ENCODE measurements at places on chromosomes 13 and 19.

DNA sequence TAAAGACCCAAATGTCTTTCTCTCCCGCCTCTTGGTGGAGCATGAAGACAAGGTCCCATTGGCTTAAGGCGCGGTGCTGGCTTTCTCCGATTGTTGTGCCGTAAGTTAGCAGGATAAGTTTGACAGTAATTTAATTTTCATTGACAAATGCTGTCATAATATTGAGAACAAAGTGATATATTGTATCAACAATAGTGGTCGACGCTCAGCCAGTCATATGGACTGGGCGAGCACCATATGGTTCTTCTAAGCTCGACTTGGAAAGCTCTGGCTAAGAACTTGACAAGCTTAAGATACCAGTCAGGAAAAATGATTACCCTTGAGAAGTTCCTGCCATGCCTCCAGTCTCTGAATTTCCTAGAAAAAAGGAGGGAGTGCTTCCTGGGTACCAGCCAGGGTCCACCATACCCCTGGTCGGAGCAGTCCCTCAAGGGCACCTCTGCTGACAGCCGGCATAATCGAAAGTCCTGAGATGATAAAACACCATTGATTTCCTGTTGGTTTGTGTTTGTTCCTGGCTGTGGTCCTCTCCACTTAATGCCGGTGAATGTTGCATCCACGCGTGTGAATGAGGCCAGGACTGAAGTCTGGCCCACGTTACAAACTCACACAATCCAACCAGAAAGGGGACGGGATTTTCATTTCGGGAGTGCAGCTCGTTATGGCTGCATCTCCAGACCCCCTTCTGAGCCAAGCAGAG is 262.1 kb downstream of the ZNF536 start:
- DNase-seq, result no peak

DNA sequence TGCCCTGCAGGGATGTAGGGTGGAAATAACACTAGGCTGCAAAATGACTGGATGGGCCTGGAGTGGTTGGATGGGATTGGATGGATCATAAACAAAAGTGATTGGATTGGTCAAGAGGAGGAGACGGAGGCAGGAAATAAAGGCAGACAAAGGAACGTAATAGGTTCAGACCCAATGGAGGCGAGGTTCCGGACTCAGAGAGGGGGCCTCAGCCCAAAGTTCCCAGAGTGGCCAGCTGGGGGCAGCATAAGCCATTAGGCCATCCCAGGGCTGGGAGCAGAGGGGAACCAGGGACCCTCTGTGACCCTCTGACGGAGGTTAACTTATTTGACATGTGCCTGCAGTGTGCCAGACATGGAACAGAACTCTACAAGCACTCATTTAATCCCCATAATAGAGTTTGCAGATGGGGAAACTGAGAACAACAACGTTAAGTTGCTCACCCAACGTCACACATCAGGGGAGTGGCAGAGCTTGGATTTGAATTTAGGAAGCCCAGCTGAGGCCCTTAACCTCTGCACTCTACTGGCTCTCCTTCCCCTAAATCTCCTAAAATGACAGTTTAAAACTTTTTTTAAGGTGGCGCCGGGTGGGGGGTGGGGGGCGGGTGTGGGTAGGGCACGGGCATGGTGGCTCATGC is 15.3 kb upstream of the MAP1S start:
- DNase-seq, result no peak

- DNase-seq, result no peak
These were observed 338.6 kb downstream of the FGF9 start for GRCh38 chr13:22009500-22009899.

DNA sequence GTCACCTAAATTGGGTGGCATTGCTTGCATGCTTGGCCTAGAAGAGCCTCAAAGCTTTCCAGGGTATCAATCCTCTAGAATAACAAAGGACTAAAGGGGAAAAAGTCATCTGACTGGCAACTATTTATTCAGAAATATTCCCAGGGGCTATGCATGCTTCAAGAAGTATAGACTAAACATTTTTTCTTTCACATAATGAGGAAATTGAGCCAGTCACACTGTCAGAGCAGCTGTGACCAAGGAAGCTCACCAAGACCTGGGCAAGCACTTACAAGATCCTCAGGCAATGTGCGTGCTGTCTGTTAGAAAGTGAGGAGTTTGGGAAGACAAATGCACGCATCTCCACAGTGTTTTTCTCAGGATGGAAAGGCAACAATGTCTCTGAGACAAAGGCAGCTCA is 747.2 kb downstream of the DIAPH3 start:
- no peak for DNase-seq

- no peak for DNase-seq
These were observed 1074.3 kb upstream of the PCDH9 start for GRCh38 chr13:68304286-68304893.

DNA sequence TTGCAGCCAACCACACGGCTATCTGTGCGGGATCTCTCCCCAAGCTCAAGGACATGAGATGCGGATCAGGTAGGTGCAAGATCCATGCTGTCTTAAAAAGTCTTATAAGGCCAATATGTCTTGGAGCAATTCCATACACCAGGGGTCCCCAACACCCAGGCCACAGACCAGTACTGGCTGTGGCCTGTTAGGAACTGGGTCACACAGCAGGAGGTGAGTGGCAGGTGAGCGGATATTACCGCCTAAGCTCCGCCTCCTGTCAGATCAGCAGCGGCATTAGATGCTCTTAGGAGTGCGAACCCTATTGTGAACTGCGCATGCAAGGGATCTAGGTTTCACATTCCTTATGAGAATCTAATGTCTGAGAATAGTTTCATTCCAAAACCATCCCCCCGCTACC is 68.8 kb upstream of the ZNF599 start:
- DNase-seq, result no peak

- no peak for DNase-seq
These were observed 8.4 kb downstream of the FAM124A start for GRCh38 chr13:51230477-51231105.

- DNase-seq, result no peak
These were observed 3.3 kb downstream of the GPI start for GRCh38 chr19:34368338-34368737.

DNA sequence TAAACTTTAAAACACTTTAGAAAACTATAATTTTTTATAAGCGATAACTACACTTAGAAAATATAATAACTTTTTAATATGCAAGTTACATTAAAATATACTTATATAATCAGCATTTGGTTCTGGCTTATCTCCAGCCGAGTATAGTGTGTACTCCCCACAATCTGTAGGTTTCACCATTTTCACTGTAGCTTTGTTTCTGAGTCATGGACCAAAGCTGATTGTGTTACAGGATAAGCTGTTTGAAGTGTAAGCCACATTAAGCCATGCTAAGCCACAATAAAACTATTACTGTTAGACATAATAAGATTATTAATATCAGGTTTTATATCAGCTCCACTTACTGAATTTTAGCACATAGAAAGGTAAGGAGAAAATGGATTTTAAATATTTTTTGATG is 43.8 kb downstream of the CCDC122 start:
- DNase-seq, result no peak

DNA sequence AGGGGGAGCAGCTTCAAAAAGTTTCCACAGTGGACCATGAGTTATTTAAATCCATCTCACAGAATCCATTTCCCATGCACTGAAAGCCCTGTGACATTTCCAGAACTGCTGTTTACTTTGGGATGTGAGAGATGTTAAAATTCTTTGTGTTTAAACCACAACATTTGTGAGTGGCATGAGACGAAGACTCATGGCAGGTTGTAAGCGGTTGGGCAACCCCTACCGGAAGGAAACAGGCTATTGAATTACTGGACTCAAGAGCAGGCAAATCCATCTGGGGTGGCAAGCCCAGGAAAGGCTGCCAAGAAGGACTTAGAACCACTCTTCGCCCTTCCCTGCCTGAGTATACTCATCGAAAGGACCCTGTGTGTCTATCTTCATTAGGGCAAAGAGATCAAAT is 22.3 kb upstream of the CLDN10 start:
- DNase-seq, result no peak

DNA sequence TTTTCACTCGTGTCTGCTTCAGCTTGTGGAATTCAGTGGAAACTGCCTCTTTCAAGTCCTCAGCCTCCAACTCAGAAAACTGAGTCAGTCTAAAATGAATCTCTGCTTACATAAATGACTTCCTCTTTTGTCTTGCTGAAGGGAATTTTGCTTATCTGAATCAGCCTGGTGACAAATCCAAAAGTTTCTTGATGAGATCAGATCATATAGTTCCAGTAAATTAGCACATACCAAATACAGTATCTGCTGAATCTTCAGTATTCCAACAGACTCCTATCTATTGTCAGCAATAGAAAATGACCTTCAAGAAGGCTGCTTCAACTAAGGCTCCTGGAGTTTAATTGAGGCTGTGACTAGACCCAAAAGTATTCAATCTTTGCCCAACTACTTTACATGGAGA is 290.0 kb downstream of the MZT1 start:
- no peak for DNase-seq

DNA sequence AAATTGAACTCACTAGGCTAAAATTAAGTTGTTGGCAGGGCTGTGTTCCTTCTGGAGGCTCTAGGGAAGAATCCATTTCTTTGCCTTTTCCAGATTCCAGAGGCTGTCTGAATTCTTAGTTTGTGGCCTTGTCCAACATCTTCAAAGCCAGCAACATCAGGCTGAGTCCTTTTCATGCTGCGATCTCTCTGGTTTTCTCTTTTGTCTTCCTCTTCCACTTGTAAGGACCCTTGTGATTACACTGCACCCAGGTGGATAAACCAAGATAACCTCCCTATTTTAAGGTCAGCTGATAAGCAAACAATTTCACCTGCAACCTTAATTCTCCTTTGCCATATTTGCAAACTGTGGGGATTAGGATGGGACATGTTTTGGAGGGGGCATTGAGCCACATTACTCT is 11.5 kb downstream of the UTP14C start:
- no peak for DNase-seq

GRCh38 chr19:39110263-39110967 is 15.2 kb upstream of the PAK4 start:
- no peak for DNase-seq

- DNase-seq, result no peak
These were observed 6.4 kb upstream of the ZNF333 start for GRCh38 chr19:14683439-14683838.

GRCh38 chr19:8850488-8850887 is 18.3 kb downstream of the MBD3L1 start:
- DNase-seq, result no peak

DNA sequence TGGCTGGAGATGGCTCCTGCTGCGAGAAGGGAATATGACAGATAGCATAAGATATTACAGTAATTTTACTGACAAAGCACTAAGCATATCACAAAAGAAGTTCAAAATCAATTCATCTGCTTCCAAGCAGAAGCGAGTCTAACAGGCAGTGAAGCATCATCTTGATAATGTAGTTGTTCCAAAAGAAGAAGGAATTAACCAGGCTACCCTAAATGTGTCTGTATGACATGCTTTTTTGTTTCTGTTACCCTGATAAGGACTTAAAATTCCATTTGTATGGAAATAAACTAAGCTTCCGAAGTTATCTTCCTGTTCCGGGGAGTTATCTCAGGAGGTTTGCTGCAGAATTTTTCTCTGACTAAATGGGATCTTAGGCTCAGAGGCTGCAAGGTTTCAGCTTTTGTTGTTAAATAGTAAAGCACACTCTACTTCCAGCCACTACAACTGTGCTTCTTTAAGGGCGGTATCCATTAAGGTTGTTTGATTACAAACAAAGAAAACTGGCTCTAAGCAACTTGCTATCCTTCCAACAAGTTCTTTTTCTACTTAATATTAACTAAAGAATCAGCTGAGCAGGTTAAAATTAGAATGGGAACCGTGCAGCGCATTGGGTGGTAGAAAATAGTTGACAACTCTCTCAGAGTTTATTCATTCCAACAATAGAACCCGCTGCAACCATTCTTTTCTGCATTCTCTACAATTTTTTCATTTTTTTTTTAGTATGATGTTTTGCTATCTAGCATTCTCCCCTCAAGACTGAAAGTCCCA is 607.3 kb downstream of the UQCRFS1 start:
- no peak for DNase-seq

- no peak for DNase-seq
These were observed 351.9 kb upstream of the TSHZ3 start for GRCh38 chr19:31701146-31701545.

GRCh38 chr13:72820156-72820897 is 38.4 kb downstream of the PIBF1 start:
- DNase-seq, result no peak

DNA sequence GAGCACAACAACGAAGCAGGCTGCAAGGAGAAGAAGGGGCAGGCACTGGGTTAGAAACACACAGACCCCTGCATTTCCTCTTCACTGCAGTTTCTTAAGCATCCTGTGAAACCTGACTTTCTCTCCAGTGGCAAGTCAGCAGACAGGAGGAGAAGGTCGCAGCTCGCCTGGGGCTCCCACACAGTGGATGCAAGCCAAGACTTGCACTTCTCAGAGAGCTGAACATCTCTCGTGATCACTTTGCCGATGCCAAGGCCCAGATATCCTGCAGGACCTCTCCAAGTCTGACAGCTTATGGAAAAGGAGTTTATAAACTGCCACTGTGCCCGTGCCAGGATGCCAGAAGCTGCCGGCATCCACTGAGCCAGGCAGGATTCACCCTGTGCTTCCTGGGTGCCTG is 18.4 kb downstream of the TMEM272 start:
- no peak for DNase-seq

DNA sequence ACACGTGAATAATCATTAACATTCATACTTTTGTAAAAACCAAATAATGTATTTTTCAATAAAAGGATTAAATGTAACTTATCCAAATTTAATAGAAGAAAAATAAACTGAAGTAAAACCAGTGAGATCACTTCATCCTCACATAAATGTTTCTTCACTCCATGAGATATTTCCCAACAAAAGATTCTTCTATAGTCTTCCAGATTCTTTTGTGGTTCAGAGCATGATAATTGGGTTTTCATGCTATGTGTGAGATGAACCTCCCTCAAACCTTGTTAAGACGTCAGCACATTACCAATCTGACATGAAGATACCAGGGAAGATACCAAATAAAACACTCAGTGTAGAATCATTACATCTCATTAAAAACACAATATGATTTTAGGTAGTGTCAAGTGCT is 62.9 kb upstream of the OXGR1 start:
- no peak for DNase-seq

DNA sequence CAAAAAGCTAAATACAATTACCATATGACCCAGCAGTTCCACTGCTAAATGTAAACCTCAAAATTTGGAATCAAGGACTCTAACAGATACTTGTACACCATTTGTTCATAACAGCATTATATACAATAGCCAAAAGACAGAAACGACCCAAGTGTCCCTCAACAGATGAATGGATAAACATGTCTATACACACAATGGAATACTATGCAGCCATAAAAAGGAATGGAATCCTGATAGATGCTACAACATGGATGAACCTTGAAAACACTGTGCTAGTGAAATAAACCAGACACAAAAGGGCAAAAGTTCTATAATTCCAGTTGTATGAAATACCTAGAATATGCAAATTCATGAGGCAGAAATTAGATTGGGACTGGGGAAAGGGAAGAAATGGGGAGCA is 12.2 kb downstream of the NEK3 start:
- no peak for DNase-seq

GRCh38 chr13:102974317-102975087 is 91.7 kb downstream of the SLC10A2 start:
- no peak for DNase-seq

- DNase-seq, result no peak
These were observed 232.5 kb downstream of the ZNF536 start for GRCh38 chr19:30604657-30605056.
